Activated T-helper 2 cell treated with anti-CD3 and anti-CD28 coated beads, Interferon-gamma antibody, Interleukin-2, Interleukin-4, amounts not matched to agents 10 μg/mL and 5 μg/mL and 100 μg/mL, durations not matched to agents 14 hours and 24 hours and 36 hours (primary cell): ENCODE measurements at places on chromosomes 2 and 18.

GRCh38 chr18:51543658-51544155 is 346.2 kb upstream of the MEX3C start:
- no peak overlapping the region for H3K27ac ChIP-seq
- peaks cover 3% of the 10 kb centered on the region for H3K4me1 ChIP-seq
- H3K36me3 ChIP-seq = no peaks in the 10 kb centered on the region
- DNase-seq = no peak

- H3K36me3 ChIP-seq = peaks cover 7% of the 10 kb centered on the region
- peaks cover 6% of the 10 kb centered on the region for H3K27me3 ChIP-seq
These were observed 32.7 kb downstream of the SPIRE1 start for GRCh38 chr18:12625241-12625640.

- H3K4me1 ChIP-seq = no peaks in the 10 kb centered on the region
- H3K36me3 ChIP-seq = no peaks in the 10 kb centered on the region
- no peak overlapping the region for H3K27ac ChIP-seq
- H3K27me3 ChIP-seq = no peaks in the 10 kb centered on the region
These were observed 50.5 kb downstream of the CCDC85A start for GRCh38 chr2:56234241-56234640.

DNA sequence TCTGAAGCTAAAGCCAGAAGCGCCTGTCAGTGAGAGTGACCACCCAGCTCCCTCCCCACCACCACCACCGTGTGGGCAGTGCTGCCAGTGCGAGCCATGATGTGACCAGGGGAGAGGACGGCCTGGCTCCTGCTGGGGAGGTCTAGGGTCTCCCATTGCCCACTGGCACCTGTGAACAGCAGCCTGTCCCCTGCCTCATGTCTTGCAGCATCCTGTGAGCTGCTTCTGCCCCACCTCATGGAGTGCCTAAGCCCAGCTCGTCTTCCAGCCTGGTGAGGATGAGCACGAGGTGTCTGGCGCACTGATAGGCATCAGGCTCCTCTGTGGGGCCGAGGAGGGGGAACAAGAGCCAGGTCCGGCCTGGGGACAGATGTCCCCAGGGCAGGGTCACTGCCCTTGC is 61.4 kb downstream of the FAM168B start:
- H3K27ac ChIP-seq = no peak overlapping the region
- H3K27me3 ChIP-seq = peaks cover 29% of the 10 kb centered on the region
- DNase-seq = no peak
- H3K36me3 ChIP-seq = no peaks in the 10 kb centered on the region

DNA sequence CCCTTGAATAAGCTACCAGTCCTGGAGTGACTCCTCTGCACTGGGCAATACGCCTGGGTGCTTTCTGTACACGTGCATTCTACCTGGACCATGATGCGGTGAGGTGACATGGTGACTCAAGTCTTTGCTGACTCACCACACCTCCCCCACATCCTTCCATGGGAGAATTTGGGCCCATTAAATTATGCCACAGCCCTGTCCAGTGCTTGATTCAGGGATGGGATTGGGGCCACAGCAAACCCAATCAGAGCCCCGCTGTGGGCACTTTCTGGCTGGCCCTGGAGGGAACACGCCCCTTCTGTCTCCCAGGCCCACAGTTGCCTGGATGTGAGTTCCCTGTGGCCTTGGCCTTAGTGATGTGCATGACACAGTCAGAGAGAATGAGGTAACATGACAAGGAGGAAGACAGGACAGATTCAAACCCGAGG is 86.9 kb downstream of the LRRC30 start:
- no peaks in the 10 kb centered on the region for H3K36me3 ChIP-seq
- H3K27ac ChIP-seq = no peak overlapping the region
- no peak overlapping the region for H3K4me3 ChIP-seq
- H3K27me3 ChIP-seq = no peaks in the 10 kb centered on the region

GRCh38 chr18:45068400-45069094 is 387.9 kb downstream of the SETBP1 start:
- no peaks in the 10 kb centered on the region for H3K27me3 ChIP-seq
- no peaks in the 10 kb centered on the region for H3K36me3 ChIP-seq
- H3K27ac ChIP-seq = no peak overlapping the region
- no peak for DNase-seq
